ENCODE measurements at places on chromosomes 3 and 15. TPM values are rescaled to one million over a fixed set of nuclear protein-coding genes. Genes with fewer than 3 reads are reported as not detected.

The CTXND1 gene
- total RNA-seq, result not detected

The ADAMTS9 gene
- total RNA-seq, result 0.05 TPM

The ITPR1 gene
- 8.7 TPM for total RNA-seq

The IGF1R gene
- 77.1 TPM for total RNA-seq

The PRKAR2A gene
- 85.4 TPM for total RNA-seq

The GPR171 gene
- not detected for total RNA-seq

DNA sequence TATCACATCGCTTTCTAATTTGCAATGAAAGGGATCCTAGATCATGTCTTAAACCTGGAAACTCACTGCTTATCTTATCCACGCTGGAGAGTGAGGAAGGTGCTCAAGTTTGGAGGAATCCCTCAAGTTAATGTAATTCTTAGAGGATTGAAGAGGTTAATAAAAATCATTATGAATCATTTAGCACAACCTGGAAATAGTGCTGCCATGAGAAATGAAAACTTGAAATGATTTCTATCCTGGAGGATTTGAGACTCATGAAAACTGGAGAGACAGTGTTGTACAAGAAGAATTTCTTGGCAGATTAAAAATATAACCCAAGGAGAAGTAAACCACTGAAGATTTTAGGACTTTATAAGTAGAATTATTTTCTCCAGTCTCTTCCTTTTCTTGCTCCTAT lies 125.9 kb downstream of the ADAMTS9 start:
- DNase-seq, result no peak

GRCh38 chr3:43132870-43133636 lies 27.2 kb upstream of the POMGNT2 start:
- DNase-seq, result no peak

- no peak for DNase-seq
Measured at GRCh38 chr15:51328926-51329325, 9.5 kb downstream of the CYP19A1 start.

- DNase-seq, result no peak
Measured at GRCh38 chr3:48594417-48595049, 596 bp downstream of the COL7A1 start.

DNA sequence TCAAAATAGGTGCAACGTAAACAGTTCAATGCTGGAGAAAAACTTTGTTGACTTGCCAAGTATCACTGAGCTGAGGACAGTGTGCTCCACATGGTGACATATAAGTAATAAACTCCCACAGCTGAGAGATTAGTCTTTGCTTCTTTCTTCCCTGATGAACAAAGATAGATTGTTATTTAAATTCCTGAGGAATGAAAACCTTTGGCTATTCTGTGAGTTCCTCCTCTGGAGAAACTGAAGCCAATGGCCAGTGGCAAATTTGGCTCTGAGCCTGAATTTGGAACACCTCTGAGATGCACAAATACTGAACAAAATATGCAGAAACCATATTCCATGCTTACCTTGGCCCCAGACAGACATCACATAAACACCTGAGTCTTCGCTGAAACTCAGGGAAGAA lies 63.3 kb downstream of the RPL22L1 start:
- no peak for DNase-seq

- no peak for DNase-seq
Measured at GRCh38 chr3:73954506-73954905, 329.8 kb upstream of the PDZRN3 start.

GRCh38 chr3:170058127-170058526 lies 20.3 kb downstream of the GPR160 start:
- DNase-seq, result no peak

GRCh38 chr15:70761931-70762468 lies 1.4 kb downstream of the UACA start:
- DNase-seq, result no peak

- no peak for DNase-seq
Measured at GRCh38 chr3:15315003-15315402, 17.4 kb downstream of the SH3BP5 start.

DNA sequence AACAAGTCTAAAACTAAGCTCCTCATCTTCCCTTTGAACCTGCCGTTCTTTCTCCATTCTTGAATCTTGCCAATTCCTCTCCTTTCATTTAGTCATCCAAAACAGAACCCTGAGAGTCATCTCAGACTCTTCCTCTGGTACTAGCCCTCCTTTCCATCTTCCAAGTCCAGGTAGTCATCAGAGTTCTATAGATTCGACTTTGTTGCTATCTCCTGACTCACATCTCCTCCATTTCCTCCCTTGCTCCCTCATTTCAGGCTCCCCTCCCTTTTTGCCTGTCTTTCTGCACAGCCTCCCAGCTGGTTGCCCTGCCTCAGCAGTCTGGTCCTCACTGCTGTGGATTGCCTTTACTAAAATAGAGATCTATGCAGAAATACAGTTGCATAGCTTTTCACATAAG lies 4.7 kb downstream of the ATG7 start:
- no peak for DNase-seq

GRCh38 chr3:130759692-130760338 lies 13.2 kb upstream of the PIK3R4 start:
- peak; percentile 41 for DNase-seq

GRCh38 chr3:45987368-45988291 lies 8.0 kb downstream of the FYCO1 start:
- DNase-seq, result no peak

DNA sequence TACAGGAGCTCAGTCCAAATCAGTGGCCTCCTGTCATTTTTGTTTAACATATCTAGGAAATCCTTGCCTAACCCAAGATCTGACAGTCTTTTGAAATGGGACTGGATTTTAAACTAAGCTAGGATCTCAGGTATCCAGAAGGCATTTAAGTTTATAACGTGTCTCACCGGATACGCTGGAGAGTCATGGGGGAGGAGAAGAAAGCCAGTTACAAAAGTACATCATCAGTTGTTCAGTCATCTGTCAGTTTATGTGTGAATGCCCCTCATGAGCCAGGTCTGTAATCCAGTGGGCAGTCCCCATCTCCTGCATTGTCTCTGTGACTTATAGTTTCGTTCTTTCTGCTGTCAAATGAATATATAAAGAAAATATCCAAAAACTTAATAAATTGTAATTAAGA lies 44.4 kb downstream of the RAB7A start:
- DNase-seq, result no peak

- no peak for DNase-seq
Measured at GRCh38 chr3:195770081-195770840, 41.5 kb downstream of the MUC4 start.

GRCh38 chr15:25508369-25509002 lies 69.7 kb upstream of the UBE3A start:
- no peak for DNase-seq

- no peak for DNase-seq
Measured at GRCh38 chr3:139129892-139130291, 85.2 kb upstream of the PRR23C start.
